ENCODE measurements at places on chromosomes 2 and 18.

GRCh38 chr2:16275661-16276060, 335.3 kb downstream of the MYCN start:
- DNase-seq, result no peak

GRCh38 chr2:100691846-100692245, 128.1 kb upstream of the NPAS2 start:
- no peak for DNase-seq

- no peak for DNase-seq
Measured at GRCh38 chr2:26892133-26892532, 44.2 kb downstream of the DPYSL5 start.

- no peak for DNase-seq
Measured at GRCh38 chr18:2822213-2822921, 24.4 kb upstream of the EMILIN2 start.

DNA sequence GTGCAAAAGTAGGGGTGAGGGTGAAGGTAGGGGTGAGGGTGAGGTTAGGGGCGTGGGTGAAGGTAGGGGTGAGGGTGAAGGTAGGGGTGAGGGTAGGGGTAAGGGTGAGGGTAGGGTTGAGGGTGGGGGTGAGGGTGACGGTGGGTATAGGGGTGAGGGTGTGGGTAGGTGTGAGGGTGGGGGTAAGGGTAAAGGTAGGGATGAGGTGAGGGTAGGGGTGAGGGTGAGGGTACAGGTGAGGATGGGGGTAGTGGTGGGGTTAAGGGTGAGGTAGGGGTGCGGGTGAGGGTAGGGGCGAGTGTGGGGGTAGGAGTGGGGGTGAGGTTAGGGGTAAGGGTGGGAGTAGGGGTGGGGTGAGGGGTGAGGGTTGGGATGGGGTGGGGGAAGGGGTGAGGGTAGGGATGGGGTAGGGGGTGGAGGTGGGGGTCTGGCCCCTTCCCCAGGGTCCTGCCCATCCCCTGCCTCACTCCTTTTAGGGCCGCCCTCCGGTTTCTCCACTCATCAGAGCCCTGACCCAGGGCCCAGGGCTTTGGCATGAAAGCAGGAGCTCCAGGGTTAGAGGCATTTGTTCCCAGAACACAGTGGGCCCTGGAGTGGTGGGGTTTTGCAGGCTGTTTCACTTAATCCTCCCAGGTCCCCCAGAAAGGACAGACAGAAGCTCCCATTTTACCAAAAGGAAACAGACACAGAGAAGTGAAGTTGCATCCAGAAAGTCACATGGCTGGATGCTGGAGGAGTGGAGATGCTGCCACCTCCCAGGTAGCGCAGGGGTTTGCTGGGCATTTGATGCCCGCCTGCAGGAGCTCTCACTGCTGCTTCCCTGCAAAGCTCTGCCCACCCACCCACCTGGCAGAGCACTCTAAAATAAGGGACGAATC, 26.9 kb downstream of the SNORC start:
- DNase-seq, result no peak

All from NK-92 treated with Interleukin-12 subunit alpha and Interleukin-12 subunit beta, amount 100 ng/mL, for 24 hours (cell line).